ENCODE measurements at places on chromosomes 4 and X.

DNA sequence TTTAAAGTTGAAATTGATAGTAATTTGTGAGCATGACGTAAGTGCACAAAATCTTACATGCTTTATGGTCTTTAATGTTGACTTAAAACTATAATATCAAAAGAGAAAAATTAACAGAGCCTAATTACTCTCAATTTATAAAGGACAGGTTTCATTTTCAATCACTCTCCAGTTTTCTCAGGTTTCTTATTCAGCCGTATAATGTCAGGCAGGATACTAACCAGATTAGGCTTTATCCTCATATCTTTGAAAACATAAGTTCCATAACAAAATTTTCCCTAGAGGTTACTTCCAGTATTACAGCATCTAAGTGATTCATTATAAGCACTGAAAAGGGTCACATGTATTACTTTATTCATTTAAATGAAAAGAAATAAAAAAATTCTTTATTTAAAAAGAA is 492.1 kb downstream of the PACRGL start:
- DNase-seq: no peak

GRCh38 chrX:150873616-150874015 is 24.9 kb downstream of the CD99L2 start:
- DNase-seq: no peak

DNA sequence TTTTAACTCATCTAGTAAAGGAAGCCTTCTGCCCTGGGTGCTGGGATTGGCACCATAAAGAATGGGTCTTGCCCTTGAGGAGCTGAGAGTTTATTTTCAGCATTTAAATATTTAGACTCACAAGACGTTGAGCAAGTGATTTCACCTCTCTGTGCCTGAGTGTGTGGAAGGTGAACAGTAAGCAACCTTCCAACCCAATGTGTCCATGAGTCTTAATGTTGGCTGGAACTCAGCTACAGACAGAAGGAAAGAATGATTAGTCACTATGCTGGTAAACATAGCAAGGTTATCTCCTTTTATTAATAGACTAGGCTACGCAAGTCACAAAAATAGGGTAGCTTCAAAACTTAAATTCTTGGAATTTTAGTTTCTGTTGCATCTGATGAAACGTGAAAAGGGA is 277.4 kb upstream of the GATB start:
- no peak for DNase-seq

DNA sequence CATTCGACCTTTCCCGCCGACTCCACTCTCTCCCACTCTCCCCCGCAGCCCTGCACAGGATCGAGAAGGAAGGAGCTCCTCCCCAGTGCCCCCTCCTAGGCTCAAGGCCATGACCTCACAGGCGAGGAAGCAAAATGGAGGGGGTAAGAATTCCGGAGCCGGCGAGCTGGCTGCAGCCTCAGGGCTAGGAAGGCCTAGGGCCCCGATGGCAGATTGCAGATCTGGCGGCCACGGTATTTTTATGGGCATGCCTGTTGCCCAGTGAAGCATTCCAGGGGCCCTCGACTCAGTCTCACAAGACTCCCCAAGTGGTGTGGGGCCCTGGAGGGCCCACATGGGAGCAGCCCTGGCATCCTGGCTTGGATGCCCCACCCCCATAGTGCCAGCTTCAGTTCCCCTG is 942 bp upstream of the L1CAM start:
- DNase-seq: no peak

- DNase-seq: peak; percentile 17
Observed at GRCh38 chr4:1400831-1401408, 5.3 kb downstream of the NKX1-1 start.

DNA sequence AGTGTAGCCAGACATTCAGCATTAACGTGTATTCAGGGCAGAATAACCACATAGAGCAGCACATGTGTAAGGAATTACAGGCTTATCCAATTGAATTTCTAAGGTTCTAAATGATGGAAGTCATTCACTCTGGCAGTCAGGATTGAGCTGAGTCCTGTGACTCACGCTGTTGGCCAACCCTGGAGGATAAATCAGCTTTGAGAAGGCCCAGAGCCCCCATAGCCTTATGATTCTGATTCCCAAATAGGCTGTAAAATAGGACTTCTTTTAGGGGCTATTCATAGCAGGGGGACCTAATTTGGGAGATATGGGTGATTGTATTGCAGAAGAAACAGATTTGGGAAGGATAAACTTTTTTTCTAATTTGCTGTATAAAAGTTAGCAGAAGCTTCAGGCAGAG is 8.1 kb upstream of the HPF1 start:
- DNase-seq: no peak

DNA sequence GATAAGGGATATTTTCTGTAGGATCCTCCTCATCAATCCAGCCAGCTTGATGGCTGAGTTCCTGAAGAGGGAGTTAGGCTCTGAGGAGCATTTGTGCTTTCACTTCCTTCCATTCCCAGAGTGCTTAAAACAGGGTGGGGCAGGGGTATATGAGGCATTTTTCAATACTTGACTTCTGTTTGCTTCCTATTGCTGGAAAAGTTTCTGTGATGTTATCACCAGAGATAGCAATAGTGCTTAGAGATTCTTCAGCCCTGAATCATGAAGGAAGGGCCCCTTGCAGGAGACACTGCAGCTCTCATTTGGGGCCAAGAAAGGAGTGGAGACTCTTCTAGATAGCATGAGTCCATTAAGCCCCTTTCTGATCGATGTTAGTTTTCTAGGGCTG is 166.7 kb upstream of the RPS6KA3 start:
- DNase-seq: no peak

- no peak for DNase-seq
Observed at GRCh38 chrX:50188859-50189600, 11.8 kb downstream of the AKAP4 start.

GRCh38 chrX:138931212-138931611 is 219.7 kb upstream of the FGF13 start:
- DNase-seq: no peak

DNA sequence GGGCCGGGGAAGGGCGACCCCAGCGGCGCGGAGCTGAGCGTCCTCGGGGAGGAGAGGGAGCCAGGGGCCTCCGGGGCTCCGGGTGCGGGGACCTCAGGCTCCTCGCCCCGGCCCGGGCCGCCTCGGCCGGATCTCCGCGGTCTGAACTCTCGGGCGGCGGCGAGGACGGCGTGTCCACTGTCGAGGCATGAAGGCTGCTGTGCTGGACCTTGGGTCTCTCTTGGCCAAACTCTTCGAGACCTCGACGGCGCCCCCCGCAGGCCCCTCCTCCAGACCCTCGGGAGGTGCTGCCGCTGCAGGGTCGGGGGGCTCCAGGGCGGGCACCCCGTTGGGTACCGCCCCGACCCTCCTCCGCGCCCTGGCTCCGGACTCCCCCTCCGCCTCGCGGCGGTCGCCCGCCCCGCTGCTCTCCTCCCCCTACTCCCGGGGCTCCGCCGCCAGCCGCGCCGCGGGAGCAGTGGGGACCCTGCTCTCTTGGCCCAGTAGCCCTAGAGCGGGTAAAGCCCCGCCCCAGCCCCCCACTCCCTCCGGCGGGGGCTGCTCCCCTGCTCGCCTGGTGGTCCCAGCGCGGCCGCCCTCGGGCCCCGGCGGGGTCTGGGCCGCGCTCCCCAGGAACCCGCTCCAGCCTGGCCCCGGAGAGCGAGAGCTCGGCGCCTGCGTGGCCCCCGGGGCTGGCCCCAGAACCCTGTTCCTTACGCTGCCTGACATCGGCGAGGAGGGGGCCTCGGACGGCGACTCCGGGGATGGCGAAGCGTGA is 564 bp downstream of the FAM149A start:
- DNase-seq: no peak

DNA sequence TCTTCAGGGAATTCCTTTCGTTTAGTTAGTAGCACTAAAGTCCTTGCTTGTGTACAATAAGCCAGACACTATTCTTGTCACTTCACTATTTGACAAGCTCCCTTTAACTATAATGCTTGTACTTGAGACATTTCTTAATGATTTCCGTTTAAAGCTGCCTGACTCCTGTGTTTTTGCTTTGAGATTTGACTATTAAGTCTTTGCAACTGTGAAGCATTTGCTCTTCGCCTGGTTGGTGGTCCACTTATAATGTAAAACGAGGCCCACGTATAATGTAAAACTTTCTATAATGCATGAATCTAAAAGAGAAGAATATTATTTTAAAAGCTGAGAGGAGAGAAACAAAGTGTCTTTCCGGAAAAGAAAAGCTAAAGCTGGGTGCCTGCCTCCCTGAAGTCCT is 204.1 kb upstream of the FAM47C start:
- DNase-seq: no peak

GRCh38 chrX:48665991-48666390 is 17.6 kb upstream of the WAS start:
- no peak for DNase-seq

GRCh38 chrX:132532097-132532496 is 43.3 kb upstream of the MBNL3 start:
- no peak for DNase-seq

DNA sequence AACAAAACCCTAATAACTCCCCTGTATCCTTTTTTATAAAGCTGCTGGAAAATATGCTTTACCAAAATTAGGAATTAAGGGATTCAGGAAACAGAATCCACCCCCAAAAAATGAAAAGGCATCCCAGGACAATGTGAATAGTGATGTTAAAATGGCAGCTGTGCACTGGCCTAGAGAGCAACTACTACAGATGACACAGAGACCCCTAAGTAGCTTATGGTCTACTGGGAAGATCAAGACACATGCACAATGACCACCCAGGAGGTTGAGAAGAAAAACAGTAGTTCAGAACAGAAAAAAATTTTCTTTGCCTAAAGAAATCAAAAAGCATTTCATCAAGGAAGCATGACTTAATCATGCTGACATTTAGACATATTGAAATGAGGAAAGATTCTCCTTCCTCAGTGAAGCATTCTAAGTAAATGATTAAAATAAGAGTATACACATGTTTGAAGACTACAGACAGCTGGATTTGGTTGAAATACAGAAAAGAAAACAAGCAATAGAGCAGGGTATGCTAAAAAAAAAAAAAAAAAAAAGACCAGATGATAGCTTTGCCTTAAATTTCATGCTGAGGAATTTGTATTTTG is 117.3 kb downstream of the WDFY3 start:
- no peak for DNase-seq

DNA sequence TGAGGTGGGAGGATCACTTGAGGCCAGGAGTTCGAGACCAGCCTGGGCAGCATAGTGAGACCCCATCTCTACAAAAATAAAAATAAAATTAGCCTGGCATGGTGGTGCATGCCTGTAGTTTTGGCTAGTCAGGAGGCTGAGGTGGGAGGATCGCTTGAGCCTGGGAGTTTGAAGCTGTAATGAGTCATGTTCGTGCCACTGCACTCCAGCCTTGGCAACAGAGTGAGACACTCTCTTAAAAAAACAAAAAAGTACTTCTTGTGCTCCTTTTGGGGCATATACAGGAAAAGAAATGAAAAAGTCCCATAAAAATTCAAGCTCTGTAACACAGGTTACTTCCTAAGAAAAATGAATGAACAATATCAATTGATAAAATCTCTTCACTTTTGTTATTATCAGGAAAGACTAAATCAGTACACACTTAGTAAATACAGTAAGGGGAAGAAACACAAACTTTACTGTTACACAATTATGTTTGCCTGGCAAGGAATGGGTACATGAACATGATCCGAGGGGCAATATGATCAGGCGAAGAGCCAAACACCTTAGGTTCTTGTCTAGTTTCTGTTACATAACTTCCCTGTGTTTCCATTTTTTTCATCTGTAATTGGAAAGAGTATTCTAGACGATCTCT is 46.9 kb downstream of the CCDC158 start:
- no peak for DNase-seq

DNA sequence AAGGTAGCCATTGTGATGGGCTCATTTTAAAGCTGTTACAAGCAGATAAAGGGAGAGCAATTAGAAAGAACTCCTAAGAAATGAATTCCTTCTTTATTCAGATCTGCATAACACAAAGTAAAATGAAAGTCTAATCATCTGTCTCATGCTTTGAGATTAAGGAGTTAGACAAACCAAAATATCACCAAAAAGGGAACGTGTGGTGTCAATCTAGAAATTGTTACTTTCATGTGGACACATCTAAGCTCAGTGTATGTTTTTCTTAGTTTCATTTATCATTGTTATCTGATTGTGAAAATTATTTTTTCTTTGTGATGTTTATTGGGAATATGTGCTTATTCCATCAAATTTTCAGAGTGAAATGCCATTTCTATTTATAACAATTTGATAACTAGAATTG is 80.3 kb downstream of the BANK1 start:
- no peak for DNase-seq

- DNase-seq: no peak
Observed at GRCh38 chr4:99755223-99755944, 61.2 kb upstream of the DAPP1 start.

GRCh38 chrX:153874366-153875125 is 11.4 kb downstream of the L1CAM start:
- DNase-seq: no peak

DNA sequence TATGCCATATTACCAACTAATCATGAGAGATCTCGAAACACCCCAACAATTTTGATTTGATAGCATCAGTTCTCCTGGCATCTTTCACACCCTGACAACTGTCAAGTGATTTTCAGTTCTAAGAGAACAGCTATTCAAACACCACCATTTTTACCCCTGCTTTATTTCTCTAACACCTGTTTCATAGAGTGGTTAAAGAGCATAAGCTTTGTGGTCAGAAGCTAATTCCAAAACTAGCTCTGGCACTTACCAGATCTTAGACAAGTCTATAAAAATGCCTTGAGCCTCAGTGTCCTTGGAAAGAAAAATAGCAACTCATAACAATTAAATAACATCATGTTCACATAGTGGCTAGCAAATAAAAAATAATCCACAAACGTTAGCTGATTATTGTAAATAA is 17.9 kb downstream of the PPA2 start:
- DNase-seq: no peak

GRCh38 chr4:76563454-76564122 is 128.6 kb downstream of the SHROOM3 start:
- no peak for DNase-seq

GRCh38 chr4:111405989-111406388 is 739.3 kb upstream of the FAM241A start:
- no peak for DNase-seq

DNA sequence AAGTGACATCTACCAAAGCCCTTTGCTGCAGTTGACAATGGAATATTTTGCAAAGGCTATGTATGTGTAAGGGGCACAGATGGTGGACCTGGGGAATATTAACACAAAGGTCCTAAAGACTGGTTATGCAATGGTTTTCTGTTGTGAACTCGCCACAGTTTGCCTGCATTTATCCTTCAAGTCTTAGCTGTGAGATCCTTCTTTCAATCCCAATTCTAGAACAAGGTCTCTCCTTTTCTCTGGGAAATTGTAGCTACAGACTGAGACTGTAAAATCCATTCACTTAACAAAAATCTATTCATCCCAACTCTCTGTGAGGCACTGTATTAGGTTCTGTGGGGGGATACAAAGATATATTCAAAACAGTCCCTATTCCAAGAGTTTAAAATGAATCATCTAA is 250.4 kb downstream of the GPM6A start:
- no peak for DNase-seq

All from Right ventricle myocardium superior (tissue), 1 donor.